COR-L47 (cell line): ENCODE measurements at places on chromosomes 1 and 21.
A peak's percentile ranks its signal among the peaks of the same experiment; 100 is the strongest.

GRCh38 chr1:198056255-198056654 lies 100.5 kb upstream of the NEK7 start:
- DNase-seq, result no peak

DNA sequence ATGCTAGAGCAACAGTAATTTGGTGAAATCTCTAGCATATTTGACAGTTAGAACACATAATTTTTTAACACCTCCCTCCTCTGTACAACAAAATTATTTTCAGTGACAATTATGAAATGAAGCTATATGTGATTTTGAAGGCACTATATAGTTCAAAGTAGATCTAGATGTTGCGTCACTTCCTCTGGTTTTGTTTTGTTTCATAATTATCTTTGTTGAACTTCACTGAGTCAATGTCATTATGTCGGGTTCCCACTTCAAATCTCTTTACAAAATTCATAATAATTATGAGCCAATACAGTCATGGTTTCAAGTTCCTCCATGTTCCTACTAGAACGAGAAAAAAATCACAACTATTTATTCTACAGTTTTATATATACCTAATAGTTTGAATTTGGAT lies 254.8 kb upstream of the PLXNA2 start:
- DNase-seq, result no peak

DNA sequence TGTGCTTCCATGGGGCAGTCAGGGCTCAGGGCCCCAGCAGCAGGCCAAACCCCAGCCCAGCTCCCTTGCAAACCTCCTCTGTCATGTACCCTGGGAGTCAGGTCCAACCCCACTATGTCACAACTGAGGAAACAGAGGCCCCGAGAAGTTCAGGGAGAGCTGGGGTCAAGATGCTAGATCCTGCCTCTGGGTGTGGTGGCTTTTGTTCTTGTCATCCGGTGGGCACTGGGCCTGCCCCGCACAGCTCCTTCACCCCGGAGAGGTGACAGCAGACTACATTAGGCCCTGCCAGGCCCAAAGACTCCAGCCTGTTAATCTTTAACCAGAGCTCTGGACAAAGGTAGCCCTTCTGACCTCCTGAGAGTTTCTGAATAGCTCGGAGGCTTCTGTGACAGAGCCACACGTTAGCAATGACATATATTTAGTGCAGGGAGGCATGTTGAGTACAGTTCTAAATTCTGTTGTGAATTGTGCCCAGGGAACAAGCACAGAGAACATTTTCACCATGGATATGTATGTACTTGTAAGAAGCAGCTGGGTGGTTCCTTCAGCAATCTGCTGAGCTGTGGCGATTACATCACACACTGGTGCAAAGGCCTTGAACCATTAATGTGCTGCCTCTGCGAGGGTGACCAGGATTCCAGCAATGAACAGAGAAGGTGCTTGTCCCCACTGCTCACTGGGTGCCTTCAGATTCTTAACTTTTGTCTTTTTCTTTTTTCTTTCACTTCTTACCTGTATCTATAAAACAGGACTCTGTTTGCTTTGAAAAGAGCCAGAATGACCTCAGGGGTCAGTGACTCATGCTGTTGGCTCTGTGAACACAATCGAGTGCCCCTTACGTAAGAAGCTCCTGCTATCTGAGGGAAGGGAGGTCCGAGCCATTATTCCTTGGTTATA lies 102.8 kb downstream of the RHOU start:
- no peak for DNase-seq

DNA sequence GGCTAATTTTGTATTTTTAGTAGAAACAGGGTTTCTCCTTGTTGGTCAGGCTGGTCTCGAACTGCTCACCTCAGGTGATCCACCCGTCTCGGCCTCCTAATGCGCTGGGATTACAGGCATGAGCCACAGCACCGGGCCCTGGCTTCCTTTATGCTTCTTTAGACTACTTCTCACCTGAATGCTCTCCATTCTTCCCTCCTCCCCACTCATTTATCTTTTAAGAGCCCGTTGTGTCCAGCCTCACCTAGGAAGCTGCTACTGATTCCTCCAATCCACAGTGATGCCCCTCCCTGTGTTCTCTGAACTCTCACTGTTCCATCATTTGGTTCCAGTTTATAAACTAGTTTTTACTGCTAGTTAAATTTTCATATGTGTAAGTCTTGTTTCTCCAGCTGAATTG lies 44.9 kb upstream of the NR5A2 start:
- no peak for DNase-seq

DNA sequence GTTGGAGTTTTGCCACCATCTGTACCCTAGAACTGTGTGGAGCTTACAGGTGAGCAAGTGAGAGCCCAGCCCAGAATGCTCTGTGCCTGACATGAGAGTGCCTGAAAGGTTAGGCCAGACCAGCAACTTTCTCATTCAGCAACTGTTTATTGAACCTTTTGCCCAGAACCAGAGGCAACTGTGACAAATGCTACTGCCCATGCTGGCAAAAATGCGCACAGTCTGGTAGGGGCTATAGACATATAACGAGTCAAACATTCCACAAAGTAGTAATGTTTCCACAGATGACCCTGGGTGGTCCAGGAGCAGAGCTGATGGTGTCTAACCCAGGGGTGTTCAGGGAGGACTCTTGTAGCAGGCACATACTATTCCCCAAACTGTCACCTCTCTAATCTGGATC lies 56.0 kb upstream of the GCLM start:
- no peak for DNase-seq

DNA sequence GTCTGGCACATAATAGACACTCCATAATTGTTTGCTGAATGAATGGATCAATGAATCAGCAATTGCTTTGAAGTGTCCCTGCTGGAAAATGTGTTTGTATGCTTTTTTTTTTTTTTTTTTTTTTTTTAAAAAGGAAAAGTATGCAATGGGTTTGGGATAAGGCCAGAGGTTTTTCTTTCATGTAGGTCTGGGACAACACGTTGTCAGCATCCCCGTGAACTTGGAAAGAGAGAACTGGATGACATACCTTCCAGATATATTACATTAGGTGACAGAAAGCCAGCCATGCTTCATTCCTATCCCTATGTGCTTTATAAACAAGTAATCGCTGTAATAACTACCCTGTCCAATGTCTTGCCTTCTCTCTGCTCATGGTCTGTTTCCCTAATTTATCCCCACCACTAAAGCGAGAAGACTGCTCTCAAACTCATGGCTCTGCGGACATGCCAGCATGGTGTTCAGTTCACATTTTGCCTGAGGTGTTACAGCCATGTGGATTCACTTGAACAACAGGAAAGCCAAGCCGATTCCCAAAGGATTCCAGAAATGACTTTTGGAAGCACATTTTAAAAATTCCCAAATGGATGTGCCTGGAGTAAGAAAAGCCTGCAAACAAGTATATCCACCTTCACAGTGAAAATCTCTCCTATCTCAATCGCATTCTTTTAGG lies 34.8 kb upstream of the GREM2 start:
- no peak for DNase-seq

DNA sequence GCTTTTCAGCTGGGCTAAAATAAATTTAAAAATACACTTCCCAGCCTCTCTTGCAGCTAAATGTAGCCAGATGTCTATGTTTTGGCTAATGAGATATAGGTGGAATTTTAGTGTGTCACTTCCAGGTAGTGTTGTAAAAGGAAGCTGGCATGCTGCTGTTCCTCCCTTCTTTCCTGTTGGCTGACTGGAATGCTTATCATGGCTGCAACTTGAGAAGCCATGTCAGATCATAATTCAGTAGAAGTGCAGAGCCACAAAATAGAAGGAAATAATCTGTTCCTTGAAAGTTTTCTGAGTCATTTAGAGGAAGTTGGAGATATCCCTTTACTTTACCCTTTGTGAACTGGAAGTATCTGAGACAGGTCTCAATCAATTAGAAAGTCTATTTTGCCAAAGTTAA lies 10.9 kb upstream of the RBM15 start:
- no peak for DNase-seq

DNA sequence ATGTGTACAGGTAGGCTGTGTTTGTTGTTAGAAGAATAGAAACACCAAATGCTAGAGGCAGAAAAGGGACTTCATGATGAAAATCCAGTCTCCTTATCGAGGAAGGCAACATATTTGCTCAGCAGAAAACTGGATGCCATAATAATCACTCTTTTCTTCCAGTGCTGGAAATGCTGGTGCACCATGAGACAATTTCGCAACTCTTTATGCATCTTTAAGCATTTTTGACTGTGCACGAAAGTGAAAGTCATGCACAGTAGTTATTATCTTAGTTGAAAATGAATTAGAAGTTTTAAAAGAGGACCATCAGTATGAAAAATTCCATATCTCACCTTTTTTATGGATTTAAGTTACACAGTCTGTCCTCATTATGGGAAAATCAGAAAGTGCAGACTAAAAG lies 29.1 kb downstream of the SMYD2 start:
- no peak for DNase-seq

DNA sequence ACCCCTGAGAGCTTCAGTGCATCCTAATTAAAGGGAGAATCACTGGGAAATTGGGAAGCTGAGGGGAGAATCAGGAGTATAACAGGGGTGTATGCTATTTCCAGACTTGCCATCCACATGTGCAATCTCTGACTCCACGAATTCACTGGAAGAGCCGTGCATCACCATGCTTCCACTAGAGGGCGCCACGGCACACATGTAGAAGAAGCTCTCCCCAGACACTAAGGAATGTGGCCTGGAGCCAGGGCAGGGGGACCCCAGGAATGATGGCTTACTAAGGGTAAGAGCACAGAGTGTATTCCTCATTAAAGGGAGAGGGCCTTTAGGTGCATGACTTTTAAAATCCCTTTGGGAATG lies 81.5 kb downstream of the ABCA4 start:
- peak; percentile 46 for DNase-seq

GRCh38 chr1:53317646-53318539 lies 10.0 kb downstream of the LRP8 start:
- no peak for DNase-seq

DNA sequence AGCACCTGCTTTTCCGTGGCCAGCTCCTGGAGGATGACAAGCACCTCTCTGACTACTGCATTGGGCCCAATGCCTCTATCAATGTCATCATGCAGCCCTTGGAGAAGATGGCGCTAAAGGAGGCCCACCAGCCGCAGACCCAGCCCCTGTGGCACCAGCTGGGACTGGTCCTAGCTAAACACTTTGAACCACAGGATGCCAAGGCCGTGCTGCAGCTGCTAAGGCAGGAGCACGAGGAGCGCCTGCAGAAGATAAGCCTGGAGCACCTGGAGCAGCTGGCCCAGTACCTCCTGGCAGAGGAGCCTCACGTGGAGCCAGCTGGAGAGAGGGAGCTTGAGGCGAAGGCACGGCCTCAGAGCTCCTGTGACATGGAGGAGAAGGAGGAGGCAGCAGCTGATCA lies 413 bp downstream of the UBL4B start:
- DNase-seq, result peak; percentile 41

DNA sequence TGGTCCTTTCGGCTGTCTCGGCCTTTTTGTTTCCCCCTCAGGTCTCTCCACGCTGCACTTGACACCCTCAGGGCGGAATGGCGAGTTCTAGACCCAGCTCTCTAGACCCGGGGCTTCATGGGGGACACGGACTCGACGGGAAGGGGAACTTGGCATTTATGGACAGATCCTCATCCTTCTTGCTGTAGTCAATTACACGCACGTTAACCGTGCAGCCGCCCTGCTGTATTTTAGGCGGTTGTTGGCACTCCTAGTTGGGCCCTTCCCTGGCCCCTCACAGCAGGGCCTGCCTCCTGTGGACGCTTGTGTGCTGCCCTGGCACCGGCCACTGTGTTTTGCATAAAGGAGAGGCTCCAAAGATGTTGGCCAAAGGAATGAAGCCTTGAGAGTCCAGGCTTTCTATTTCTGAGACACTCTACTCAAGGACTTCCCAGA lies 558 bp upstream of the BTG3 start:
- DNase-seq, result no peak

DNA sequence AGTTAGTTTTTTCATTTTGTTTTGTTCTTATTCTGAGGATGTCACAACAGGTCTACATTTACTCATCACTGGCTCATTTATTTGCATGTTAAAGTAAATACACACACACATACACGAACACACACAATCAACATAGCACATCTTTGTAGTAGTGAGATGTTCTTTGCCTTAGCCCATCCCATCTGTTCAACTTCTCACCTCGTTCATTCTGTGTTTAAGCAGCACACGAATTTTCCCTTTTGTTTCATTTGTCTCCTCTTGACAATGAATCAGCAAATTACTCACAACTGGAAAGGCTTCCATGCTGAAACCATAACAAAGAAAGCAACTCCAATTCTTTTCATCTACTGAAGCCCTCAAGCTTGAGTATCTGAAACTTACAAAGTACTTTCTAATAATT lies 133.3 kb upstream of the CHRM3 start:
- no peak for DNase-seq
